CD4-positive, alpha-beta T cell treated with Interleukin-15 for 1 hour (primary cell): ENCODE measurements at places on chromosomes 3 and 15.

DNA sequence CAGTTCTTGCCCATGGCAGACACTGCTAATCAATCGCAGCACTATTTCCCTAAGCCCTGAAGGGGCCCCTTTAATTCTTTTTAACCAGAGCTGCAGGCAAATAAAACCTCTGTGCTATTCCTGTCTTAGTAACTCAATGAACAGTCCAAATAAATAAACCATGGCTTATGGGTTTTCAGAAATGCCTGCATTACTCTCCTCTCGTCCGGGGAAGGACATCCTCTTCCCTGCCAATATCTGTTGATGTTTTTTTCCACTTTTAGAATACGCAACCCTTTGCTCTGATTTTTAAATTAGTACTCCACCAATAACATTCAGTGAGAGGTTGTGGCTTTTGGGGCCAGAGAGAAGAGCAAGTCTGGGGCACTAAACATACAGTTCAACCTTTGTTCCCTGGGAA lies 35.2 kb upstream of the PRICKLE2 start:
- DNase-seq: no peak

- DNase-seq: no peak
Observed at GRCh38 chr15:61777689-61778088, 282.6 kb downstream of the VPS13C start.

DNA sequence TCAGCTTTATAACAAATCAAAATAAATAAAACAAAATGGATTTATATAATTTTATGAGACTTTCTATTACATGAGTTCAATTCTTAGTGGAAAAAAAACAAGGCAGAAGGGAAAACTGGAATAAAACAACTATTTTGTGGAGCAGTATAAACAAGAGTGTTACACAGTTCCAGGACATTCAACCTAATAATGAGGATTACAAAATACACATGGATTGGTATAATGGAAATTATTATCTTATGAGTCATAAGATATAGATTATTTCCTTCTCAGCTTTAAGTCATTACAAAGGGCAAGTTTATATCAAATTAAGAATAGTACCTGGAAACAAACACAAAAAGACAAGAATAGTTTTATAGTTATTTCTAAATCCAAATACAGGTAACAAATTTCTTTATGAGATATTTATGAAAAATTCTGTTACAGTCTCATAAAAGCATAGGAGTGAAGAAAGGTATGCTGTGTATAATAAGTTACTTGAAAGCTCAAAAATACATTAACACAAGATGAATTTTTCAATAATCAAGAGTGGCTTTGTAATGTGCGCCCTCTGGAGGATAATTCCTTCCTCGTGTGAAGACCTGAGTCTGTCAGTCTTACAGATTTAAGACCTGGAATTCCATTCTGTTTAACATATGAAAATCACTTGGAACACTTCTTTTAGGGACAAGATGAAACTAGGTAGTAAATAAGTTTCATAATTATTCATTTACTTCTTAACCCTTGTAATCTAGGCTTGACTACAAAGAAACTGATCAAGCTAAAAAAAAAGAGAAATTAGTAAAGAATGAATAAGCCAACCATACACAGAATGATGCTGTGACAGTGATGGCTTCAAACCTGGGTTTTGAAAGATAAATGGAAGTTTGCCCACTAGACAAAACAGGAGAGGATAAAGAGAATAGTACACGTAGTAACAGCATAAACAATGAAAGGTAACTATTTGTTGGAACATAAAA lies 9.5 kb downstream of the COPS2 start:
- DNase-seq: no peak

DNA sequence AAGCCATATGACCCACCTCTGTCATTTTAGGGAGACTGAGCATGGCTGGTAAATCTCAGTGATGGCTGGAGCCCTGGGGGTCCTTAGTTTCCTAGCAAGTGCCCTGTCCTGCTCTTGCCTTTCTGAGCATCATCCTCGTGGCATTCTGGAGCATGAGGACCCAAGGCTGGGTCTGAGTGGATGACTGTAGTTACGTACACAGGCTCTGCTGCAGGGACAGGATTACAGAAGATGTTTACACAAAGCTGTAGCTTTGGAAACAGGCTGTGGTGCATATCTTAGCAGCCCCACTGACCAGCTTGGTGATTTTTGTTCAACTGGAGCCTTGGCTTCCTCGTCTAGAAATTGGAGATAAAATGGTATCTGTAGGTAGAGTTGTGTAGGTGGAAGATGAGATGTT lies 272.9 kb upstream of the CTDSPL start:
- DNase-seq: no peak

GRCh38 chr3:173753593-173753992 lies 356.0 kb downstream of the NLGN1 start:
- no peak for DNase-seq

DNA sequence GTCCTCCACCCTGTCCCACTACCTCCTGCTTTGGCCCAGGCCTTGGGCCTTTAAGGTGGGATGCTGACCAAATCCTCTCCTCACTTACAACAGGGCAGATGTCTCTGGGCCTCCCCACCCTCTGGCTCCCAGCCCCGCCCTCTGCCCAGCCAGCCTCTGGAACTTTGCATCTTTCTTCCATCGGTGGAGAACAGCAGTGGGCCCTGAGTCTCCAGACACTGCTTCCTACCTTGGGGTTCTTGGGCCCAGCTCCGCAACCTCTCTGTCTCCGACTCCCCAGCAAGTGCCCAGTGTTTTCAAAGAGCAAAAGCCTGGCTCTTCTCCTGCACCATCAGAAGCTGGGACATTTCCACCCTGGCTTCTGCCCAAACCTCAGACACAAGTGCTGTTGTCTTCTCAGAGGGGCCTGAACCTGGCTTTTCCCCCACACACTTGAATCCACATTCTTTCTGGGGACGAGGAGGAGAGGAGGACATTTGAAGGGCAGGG lies 33.1 kb downstream of the MRAS start:
- no peak for DNase-seq

- DNase-seq: no peak
Observed at GRCh38 chr3:136075811-136076210, 110.3 kb downstream of the PPP2R3A start.

GRCh38 chr3:98376631-98377030 lies 13.8 kb upstream of the OR5K3 start:
- no peak for DNase-seq

DNA sequence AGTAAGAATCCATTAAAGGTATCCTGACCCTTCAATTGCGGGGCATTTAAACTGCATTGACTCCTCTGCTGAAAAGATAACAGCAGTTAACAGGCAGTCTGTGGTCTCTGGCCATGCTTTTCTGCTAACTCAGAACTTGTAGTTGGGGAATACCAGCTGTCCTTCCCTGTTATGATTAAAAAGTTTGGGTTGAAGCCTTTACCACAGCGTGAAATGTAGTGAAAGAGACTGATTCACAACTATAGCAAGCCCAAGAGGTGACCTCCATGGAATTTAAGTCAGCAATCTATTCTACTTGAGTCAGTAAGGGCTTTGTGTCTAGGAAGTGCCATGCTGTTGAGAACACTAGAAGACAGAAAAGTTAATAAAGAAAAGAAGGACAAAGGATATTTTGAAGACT lies 1037.3 kb downstream of the SI start:
- no peak for DNase-seq

DNA sequence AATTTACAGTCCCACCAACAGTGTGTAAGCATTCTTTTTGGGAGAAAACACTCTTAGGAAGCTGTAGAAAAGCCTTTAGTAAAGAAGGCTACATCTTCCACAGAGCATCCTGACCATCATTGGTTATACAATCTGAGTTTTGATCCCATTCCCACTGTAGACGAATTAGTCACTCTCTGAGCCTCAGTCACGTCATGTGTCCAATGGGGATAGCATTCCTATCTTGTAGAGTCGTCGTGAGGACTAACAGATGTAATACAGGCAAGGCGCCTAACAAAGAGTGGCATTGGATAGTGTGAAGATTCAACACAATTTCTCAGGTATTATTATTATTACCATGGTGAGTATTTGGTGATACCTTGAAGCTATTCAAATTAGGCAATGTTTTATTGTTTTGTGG lies 44.0 kb upstream of the ALDH1A3 start:
- DNase-seq: no peak

- no peak for DNase-seq
Observed at GRCh38 chr3:71636482-71636881, 53.0 kb upstream of the FOXP1 start.

DNA sequence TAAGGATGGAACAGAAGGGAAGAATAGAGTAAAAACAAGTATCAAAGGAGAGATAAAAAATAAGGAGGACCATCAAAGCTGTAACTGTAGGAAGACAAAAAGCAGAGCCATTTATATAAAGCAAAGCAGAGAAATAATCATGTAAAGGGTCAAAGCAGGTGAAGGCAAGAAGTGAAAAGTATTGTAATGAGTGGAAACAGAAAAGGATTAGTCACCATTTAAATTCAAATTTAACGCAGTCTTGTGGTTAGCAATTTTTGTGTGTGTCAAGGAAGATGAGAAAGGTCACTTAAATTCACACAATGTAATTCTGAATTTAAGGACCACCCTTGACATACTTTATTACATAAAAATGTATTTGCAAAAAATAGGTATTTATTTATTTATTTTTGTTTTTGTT lies 567.8 kb downstream of the ROBO1 start:
- DNase-seq: no peak

DNA sequence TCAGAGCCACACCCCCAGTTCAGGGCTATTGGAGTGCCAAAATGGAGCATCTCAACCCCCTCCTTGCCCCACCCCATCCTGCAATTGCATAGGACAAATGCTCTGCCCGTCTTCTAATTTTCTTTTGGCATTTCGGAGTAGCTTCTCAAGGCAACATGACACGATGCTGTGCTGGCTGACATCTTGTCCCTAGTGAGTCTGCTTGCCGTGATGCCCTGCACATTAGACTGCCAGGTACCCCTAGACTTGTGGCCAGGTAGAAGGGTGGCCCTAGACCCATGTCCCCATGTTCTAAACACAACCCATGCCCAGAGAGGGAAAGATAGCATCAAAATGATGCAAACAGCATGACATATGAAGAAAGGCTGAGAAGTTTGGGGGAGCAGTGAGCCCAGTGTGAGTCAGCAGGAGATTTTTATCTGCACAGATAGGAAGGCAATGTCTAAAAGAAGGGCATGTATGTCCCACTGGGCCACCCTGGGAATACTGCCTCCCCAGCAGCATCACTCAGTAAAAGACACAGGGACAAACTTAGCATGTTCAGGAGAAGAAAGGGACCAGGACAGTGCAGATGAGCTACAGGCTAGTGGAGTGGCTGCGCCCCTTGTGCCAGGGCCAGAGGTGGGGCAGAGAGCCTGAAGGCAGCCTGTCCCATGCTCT lies 36.8 kb downstream of the CA12 start:
- no peak for DNase-seq

GRCh38 chr15:94175420-94175819 lies 55.9 kb upstream of the MCTP2 start:
- no peak for DNase-seq

GRCh38 chr3:168117853-168118313 lies 22.2 kb upstream of the GOLIM4 start:
- no peak for DNase-seq

GRCh38 chr3:149777414-149778214 lies 14.7 kb downstream of the ANKUB1 start:
- DNase-seq: no peak

DNA sequence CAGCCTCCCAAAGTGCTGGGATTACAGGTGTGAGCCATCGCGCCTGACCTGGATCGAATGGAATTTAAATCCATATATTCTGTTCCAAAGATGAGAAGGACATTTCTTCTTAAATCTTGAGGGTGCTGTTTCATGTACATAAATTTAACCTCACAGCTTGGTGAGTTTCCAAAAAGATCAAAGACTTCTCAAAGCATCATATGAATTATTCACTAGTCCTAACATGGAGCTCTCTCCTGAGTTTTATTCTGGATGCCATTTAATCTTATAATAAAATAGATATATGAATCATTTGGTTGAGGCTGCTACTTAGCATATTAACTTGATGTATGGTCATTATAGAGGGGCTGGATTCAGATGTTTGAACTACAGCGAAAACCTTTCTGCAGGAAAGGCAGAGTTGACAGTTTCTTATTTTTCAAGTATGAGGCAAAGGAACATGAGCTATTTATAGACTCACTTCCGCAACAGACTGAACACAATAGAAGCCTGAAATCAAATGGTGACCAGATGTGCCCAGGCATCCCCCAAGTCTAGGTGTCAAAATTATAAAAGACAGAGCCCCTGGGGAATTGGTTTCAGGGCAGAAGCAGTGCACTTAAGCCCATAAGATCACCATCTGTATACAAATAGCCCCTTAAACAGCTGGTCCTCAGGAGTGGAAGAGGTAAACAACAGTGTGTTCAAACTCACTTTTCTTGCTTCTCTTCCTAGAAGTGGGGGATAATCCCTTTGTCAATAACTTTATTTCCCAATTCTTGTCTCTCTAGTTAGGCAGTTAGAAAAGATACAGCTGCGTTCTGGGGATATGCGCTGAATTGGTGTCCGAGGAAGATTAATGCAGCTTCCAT lies 29.7 kb downstream of the STARD9 start:
- DNase-seq: no peak

DNA sequence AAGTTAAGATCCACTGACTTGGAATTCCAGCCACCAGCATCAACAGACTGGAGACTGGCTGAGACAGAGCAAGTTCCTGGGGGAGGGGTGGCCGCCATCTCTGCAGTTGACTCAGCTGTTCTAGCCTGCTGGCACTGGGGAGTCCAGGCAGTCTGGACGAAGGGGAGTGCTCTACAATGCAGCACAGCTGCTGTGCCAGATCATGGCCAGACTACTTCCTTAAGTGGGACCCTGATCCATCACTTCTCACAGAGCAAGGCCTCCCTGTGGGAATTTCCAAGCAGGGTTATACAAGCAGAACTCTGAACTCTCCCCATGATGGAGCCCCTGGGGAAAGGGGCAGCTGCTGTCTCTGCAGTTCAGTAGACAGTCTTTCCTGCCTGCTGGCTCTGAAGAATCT lies 35.2 kb downstream of the PYGO1 start:
- no peak for DNase-seq

GRCh38 chr3:28901018-28901417 lies 379.9 kb upstream of the RBMS3 start:
- DNase-seq: no peak

- peak; percentile 29 for DNase-seq
Observed at GRCh38 chr3:47578119-47578632, 489 bp downstream of the CSPG5 start.

DNA sequence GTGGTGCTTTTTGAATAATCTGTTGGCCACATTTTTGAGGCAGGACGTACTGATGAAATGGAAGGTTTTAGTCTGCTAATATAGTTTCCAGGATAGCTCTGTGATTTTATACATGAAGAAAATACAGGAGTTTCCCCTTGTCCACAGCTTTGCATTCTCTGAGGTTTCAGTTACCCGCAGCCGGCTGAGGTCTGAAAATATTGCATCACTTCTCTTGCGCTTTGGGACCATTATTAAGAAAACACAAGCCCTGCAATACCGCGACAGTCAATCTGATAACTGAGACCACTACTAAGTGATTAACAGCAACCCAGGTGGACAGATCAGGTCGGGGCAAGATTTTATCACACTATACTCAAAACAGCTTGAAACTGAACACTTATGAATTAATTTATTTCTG lies 33.0 kb downstream of the BLM start:
- peak; percentile 20 for DNase-seq

GRCh38 chr3:120795959-120796358 lies 53.4 kb downstream of the GTF2E1 start:
- DNase-seq: no peak

GRCh38 chr3:65729973-65730372 lies 308.7 kb downstream of the MAGI1 start:
- no peak for DNase-seq
